Anterior cingulate cortex (tissue), 58 donors: ENCODE measurements at places on chromosomes 2 and 18.

- DNase-seq, result no peak
Observed at GRCh38 chr2:132374551-132374950, 42.1 kb upstream of the GPR39 start.

GRCh38 chr2:210862283-210863065 is 306.1 kb downstream of the CPS1 start:
- no peak for DNase-seq

DNA sequence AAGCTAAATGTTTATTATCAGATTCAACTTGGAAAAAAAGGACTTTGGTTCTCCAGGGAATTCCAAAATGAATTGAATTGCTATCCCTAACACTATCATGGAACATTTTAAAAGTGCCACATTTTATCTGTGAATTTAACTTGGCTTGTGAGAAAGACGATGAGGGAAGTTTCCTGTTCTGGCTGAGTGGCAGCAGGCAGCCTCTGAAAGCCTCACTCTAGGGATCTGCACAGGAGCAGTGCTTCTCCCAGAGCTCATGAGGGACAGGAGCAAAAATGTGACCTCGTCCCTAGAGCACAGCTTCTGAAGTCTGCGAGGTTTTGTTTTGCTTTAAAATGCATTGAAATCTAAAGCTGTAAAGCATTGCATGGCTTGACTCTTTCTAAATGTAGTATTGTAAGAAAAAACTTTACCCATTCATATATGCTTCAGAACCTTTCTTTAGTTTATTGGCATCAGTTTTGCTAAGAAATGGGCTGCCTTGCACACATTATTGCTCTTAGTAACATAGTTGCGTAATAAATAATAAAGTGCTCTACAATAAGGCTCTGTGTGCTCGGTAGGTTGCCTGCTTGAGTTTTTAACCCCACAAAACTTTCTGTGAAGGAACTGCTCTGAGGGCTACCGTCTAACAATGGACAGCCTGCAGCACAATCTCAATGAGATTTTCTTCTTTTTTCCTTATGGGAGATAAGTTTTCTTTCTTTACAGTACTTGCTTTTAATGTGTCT is 136.2 kb upstream of the CDCA7 start:
- DNase-seq, result no peak

GRCh38 chr2:54228945-54229344 is 27.1 kb downstream of the TSPYL6 start:
- DNase-seq, result no peak

GRCh38 chr18:1053331-1054315 is 149.0 kb downstream of the ADCYAP1 start:
- DNase-seq, result no peak

GRCh38 chr2:16656784-16657391 is 8.7 kb downstream of the CYRIA start:
- no peak for DNase-seq

GRCh38 chr2:218257390-218257981 is 3.3 kb upstream of the GPBAR1 start:
- DNase-seq, result no peak

GRCh38 chr2:134601264-134601663 is 117.5 kb downstream of the TMEM163 start:
- no peak for DNase-seq

DNA sequence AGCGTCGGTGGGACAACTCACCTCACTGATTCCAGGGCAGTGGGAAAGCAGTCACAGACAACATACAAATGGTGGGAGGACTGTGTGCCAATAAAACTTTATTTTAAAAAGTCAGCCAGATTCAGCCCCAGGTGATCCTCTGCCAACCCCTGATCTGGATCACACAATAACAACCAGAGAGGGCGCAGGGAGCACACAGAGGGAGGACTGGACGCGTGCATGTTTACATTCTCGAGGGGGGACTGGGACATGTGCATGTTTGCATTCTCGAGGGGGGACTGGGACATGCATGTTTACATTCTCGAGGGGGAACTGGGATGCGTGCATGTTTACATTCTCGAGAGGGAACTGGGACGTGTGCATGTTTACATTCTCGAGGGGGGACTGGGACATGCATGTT is 209.5 kb downstream of the NDUFA10 start:
- no peak for DNase-seq

DNA sequence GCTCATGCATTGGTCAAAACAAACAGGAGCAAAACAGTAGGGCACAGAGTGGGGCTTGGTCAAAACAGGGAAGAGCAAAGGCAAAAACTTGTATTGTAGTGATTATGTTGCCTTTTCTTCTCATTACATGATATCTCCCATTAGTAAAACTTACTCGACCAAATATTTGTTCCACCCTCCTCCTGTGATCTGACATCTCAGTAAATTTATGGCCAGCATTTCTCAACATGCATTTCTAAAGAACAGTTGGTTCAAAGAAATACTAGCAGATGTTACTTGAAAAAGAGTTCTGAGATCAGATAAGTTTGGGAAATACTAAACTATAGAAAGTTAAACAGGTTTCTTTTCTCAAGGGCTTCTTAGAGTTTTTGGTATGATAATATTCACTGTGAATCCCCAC is 423.1 kb downstream of the FIGN start:
- DNase-seq, result no peak

- no peak for DNase-seq
Observed at GRCh38 chr2:191701696-191702095, 23.8 kb downstream of the NABP1 start.

DNA sequence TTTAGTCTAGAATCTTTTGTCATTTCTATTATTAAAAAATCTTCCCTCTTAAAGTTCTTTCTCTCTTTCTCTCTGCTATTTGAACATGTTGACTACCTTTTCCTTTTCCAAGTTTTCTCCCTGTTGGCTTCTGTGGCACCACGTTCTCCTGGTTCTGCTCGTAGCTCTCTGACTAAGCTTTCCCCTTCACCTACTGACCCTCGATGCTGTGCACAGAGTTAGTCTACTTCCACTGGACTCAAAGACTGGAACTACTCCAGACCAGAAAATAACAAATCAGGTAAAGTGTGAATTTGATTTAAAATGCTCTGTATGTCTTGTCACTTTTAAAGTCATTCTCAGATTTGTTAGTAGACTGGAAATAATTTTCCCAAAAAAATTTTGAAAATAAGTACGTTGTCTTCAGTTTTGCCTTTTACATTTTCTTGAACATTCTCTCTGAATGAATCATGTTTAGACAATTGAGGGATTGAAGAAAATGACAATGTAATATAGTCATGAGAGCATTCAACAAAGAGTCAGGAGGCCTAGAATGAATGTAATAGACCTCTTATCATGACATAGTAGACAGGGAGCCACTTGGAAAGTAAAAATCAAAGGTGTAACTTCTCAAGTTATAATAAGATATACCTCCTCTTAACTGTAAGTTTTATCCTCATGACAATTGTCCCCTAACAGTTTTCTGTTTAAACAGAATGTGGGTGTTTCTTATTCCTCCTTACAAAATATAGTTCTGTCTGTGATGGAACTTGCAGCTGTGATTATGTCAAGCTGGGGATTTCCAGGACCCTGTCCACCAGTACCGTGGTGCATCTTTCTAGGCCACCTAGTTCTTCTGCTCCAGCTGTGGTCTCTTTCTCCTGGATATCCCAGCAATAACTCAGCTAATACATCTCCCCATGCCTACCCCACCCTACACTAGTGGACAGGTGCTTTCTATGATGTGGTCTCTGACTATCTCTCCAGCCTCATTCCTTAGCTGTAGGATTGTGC is 25.5 kb downstream of the ITPRID2 start:
- no peak for DNase-seq
